CD4-positive, alpha-beta T cell treated with Interleukin-12 subunit alpha and Interleukin-12 subunit beta, for 1 hour (primary cell): ENCODE measurements at places on chromosomes 12 and 14.

DNA sequence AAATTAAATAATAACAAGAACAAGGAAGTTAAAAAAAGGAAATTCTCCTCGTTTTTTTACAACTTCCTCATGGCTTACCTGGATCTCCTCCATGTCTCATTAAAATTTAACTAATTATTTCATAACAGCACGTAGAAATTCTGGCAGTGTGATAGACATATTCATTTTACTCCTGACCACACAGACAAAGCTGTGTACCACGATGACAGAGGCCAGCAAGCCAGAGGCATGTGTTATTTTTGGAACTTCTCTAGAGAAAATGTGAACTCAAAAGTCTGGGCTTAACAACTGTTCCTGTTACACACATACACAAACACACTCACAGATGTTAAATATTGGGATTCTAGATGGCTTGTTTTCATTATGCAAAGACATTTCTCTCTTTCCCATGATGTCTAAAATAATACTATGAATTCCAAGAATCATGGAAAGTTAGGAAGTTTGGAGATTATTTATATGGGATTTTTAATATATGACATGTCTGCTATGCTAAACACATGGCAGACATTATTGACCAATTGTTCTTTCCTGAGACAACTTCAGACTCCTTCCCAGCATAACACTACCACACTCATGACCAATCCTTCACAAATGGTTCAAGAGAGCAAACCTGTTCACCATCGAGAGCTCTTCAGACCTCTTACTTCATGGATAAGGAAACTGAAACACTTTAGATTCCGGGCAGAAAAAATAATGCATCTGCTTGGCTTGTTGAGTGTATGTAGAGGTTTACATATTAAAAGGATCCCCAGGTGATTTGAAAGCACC, 158.7 kb downstream of the DACT1 start:
- no peak for DNase-seq

DNA sequence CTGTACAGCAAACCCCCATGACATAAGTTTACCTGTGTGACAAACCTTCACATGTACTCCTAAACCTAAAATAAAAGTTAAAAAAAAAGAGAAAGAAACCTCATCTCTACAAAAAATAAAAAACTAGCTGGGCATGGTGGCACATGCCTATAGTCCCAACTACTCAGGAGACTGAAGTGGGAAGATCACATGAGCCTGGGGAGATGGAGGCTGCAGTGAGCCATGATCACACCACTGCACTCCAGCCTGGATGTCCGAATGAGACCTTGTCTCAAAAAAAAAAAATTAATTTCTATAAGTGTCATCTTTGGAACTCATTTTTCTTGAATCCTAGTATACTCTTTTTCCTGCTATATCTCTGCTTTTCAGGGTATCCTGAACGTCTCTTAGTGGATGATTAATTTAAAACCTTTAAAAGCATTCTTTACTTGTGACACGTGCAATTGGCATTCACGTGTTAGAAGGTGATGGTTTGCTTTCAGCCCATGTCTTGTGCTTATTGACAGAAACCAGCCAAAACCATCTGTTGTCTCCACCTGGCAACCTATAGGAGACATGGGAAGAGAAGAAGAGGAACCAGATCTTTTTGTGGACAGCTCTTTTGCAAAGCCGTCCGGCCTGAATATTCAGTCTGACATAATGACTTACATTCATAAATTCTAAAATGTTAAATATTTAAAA, 30.6 kb upstream of the PPFIBP1 start:
- no peak for DNase-seq

DNA sequence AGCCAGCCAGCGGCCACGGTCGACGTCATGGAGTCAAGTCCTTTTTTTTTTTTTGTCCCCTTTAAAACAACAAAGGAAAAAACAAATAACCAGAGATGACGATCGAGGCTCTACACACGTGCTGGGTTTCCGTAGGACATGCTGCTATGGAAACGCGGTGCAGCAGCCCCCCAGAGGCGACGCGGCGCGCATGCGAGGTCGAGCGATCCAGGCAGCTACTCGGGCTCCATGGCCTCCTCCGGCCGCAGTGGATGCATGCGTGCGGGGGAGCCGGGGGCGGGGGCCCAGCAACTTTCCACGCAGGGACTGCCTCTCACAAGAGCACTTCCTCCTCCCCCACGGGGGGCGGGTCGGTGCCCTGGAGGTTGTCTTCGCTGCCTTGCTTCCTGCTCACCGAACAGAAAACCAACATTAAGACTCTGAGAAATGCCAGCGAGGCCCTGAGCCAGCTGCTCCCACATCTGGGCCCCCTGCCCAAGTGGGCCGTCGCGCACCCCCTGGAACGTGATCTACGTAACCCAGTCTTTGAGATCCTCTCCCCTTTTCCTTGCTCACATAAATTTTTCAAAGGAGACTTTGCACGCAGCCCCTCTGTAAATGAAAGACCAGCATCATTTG, 30.7 kb downstream of the P2RX4 start:
- DNase-seq: peak; percentile 93

DNA sequence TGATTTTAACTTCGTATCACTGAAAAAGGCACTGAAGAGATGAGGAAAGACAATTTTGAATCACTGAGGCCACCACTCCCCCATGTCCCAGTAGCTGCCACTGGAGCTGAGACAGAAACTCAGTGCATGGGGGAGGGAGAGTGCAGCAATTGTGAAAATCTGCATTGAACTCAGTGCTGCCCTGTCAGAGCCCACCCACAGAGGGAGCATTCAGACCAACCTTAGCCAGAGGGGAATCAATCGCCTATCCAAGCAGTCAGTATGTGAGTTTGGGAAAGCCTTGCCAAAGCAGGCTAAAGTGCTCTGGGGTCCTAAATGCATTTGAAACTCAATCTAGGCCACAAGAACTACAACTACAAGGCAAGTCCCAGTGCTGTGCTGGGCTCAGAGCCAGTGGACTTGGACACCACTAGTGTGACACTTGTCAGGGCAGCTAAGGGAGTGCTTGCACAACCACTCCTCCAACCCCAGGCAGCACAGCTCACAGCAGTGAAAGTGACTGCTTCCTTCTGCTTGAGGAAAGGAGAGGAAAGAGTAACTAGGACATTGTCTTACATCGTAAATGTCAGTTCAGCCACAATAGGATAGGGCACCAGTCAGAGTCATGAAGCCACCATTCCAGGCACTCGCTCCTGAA, 13.3 kb downstream of the RNASE3 start:
- no peak for DNase-seq

GRCh38 chr12:129641926-129642325, 261.9 kb downstream of the TMEM132D start:
- DNase-seq: no peak

DNA sequence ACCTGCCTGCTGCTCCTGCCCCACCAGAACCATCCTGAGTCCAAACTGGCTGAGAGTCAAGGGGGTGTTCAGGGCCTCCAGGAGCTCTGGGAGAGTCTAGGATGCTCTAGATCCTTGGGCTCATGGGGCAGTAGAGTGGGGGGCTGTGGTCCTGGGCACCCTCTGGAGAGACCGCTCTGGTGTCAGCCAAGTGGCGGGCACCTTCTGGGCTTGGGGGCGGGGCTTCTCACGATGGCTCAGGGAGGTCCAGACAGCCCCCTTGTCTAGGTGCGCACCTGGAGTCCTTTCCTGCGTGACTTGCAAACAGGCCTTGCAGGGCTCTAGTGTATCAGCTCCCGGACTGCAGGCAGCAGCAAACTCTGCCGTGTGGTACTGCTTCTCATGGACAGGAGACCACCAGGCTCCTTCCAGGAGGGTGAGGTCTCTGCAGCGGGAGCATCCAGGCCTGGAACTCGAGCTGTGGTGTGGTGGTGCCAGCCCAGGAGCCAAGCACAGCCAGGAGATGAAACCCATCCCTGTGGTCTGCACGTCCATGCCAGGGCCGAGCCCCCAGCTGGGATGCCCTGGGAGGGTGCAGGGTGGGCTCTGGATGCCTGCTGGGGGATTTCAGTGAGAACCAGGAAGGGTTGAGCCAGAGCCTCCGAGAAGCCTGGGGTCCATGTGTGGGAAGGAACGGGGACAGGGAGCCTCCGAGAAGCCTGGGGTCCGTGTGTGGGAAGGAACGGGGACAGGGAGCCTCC, 15.0 kb downstream of the PACS2 start:
- DNase-seq: no peak

- DNase-seq: no peak
These were observed 7.9 kb downstream of the NOVA1 start for GRCh38 chr14:26589925-26590324.

DNA sequence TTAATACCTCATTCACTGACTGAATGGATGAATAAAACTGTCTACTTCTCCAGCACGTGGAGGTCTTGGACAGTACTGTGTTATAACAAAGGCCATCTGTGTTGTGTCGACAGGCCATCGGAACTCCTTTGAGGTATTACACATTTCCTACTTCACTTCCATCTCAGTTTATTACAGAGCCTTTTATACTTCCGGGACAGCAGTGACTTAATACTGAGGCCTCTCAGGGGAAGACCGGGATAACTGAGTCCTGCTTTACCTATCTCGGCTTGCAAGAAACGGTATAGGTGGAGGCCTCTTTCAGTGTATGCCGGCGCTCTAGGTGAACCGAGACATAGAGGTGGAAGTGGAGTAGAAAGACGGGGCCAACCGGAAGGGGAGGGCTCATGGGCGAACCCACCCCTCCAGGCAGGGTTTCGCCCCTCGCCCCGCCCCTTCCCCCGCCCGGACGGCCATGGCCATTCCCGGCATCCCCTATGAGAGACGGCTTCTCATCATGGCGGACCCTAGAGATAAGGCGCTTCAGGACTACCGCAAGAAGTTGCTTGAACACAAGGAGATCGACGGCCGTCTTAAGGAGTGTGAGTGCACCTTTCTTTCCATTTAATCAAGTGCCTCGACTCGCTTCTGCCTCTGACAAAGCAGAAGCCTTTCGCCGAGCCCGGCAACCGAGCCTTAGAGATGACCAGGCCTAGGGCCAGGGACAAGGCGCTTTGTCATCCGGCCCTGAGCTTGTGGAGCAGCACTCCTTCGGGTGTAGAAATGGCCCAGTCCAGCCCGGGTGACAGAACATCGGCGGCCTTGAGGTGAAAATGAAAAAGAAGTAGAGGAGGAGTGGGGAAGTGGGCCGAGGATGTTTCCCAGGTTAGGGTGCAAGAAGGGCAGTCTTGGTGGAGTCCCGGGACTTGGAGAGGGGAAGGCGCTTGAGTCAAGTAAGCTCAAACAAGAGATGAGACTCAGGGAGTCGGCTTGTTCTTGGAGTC, at the start of gene PSMC6:
Gene PSMC6, plus strand, starts transcription at position 477 of the 983 bp plus-strand sequence. Its CDS starts 20 bp downstream, at position 497.
- DNase-seq: peak; percentile 94

- DNase-seq: no peak
These were observed 1.8 kb upstream of the FBXO21 start for GRCh38 chr12:117192057-117192456.

DNA sequence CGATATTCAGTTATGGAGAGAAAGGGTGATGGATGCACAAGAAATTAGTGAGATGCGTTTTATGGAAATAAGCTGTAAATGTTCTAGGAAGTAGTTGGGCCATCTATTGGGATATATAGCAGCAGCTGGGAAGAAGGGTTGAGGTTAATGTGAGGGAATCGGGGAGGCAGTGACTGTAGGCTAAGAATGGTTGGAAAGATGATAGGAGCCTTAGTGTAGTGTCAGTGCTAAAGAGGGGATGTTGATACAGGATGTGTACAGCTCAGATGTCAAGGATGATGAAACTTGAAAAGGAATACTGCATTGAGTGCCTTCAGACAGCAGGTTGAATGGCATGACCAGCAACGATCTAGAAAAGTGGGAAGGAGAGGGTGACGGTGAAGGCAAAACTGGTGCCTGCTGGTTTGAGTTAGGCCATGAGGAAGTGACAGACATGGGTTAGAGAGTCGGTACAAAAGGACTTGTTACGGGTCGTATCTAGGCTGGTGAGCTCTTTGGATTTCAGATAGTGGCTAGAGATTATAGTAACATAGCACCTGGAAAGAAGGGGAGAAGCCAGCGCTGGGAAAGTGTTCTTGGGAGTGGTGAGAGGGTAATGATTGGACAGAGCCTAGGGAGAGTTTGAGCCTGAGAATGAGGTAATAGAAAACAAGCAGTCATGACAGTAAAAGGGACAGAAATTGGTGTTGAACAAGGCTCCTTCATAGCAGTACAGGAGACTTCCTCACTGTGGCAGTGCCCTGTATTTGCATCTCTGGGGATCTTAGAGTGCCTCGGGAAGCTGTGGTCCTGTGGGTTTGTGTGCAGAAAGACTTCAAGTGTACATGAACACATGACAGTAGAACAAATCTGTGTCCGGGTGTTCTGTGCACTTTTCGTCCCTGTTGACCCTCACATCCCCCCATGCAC, 9.6 kb downstream of the MARS1 start:
- DNase-seq: no peak

DNA sequence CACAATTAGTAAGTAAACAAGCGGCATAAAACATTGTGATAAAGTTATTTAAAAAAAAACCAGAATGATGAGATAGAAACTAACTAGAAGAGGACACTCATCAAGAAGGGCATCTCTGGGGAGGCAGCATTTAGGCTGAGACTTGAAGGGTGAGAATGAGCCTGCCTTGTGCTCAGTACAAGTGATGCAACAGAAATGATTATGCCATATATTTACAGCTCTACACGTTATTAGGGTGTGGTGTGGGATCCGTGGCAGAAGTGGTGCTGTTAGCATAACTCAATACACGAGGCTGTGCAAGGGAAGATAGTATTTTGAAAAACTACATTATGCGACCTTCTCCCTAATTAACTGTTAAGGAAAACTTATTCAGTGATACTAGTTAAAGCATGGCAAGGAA, 178.5 kb upstream of the ATF7IP start:
- no peak for DNase-seq

- no peak for DNase-seq
These were observed 324.6 kb downstream of the TMEM121 start for GRCh38 chr14:105850853-105851581.

- DNase-seq: no peak
These were observed 94.1 kb downstream of the SLC25A47 start for GRCh38 chr14:100416921-100417860.

DNA sequence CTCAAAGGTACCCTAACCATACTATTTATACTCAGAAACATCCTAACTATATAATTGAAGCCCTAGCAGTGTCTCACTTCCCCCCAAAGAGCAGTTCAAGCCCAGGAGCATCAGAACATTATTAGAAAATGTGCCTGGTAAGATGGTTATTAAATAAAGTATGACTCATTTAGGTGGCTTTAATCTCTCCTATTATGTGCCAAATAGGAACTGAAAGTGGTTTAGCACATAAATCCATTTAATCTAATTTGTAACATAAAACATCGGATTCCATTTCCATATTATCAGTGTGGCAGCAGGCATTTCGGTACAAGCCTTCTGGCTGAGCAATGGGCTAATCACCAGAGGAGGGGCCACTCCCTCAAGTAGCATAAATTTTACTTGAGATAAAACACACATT, 395.2 kb upstream of the TMTC1 start:
- DNase-seq: no peak

- no peak for DNase-seq
These were observed 15.7 kb upstream of the PTPRO start for GRCh38 chr12:15306605-15307004.

- no peak for DNase-seq
These were observed 77.1 kb downstream of the PRKAB1 start for GRCh38 chr12:119744900-119745606.

- DNase-seq: no peak
These were observed 202.3 kb upstream of the G2E3 start for GRCh38 chr14:30356438-30357202.

GRCh38 chr14:68521961-68522509, 270.8 kb downstream of the ZFP36L1 start:
- no peak for DNase-seq

GRCh38 chr12:97322388-97322787, 140.2 kb upstream of the RMST start:
- no peak for DNase-seq

- DNase-seq: no peak
These were observed 139.5 kb downstream of the ERC1 start for GRCh38 chr12:1130571-1130970.
